Natural killer cell (primary cell): ENCODE measurements at places on chromosomes 4 and X. TPM values are rescaled to one million over a fixed set of nuclear protein-coding genes. Genes with fewer than 3 reads are reported as not detected.

DNA sequence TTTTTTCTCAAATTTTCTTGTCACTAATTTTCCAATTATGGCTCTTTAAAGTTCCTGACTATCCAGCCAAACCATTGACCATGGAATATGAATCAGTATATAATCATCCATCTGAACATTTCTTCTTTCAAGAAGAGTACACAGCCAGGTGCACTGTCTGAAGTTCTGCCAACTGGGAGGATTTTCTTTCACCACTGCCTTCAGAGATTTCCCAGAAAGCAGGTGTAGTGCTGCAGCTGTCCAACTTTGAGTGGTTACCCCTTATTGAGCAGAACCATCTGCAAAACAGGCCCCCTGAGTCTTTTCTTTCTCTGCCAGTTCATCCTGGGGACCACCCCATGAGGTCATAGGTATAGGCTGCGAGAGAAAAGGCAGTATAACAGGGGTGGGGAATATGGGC lies 1213.2 kb downstream of the RAPGEF2 start:
- no peak for DNase-seq

GRCh38 chr4:106773076-106773905 lies 262.8 kb downstream of the DKK2 start:
- no peak for DNase-seq

- DNase-seq, result no peak
These were observed 8.8 kb upstream of the GRPR start for GRCh38 chrX:16114611-16115010.

DNA sequence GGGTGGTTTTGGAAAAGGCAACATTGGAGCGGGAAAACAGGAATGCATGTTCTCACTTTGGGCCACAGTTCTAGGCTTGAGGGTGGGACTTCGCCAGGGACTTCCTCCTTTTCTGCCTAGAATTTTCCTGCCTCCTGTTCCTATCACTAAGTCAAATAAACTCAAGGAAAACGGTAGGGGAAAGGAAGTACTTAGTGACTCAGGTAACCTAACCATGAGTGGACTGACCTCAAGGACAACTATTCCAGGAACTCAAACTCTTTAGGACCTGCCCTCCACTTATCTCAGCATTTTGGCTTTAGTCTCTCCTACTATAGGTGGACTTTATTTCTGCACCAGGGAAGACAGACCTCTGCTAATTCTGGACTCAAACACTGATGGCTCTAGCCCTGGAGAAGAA lies 281.7 kb downstream of the ZNF674 start:
- no peak for DNase-seq

DNA sequence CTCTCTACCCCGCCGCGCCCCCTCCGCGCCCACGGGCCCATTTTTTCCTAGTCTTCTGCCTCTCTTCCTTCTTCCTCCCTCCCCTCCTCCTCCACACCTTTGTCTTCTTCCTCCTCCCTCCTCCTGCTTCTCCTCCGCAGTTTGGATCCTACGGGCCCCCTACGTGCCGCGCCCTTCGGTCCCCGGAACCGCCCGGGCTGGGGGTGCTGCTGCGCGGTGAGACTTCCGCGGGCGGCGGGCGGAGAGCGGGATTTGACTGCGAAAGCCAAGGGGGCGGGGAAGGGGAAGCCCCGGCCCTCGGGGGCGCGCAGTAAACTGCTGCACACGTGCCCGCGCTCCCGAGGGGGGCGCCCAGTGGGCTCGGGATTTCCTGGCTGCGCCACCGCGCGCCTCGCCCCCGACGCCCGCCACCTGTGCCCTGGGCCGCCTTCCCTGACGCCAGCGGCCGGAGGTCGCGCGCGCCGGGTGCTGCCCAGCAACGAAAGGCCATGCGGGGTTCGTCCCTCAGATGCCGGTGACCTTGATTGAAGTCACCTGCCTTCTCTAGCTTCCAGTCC lies 3.3 kb upstream of the NKX3-2 start:
- DNase-seq, result peak; percentile 60

DNA sequence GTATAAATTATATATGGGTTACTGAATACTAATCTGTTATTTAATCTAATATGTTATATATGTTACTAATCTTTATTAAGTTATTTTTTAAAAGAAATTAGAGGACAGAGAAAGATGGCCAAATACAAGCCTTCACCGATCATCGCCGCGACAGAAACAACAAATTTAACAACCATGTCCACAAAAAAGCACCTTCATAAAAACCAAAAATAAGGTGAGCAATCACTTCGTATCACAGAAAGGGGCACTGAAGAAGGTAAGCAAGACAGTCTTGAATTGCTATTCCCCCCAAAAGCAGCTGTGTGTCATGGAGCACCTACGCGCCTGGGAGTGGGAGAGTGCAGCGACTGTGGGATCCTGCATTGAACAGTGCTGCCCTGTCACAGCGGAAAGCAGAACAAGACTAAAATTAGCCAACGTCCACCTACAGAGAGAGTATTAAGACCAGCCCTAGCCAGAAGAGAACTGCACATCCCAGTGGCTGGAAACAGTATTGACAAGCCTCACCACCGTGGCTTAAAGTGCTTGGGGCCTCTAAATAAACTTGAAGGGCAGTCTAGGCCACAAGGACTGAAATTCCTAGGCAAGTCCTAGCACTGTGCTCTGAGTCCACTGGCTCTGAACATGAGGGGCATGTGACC lies 38.5 kb downstream of the LRBA start:
- DNase-seq, result no peak

DNA sequence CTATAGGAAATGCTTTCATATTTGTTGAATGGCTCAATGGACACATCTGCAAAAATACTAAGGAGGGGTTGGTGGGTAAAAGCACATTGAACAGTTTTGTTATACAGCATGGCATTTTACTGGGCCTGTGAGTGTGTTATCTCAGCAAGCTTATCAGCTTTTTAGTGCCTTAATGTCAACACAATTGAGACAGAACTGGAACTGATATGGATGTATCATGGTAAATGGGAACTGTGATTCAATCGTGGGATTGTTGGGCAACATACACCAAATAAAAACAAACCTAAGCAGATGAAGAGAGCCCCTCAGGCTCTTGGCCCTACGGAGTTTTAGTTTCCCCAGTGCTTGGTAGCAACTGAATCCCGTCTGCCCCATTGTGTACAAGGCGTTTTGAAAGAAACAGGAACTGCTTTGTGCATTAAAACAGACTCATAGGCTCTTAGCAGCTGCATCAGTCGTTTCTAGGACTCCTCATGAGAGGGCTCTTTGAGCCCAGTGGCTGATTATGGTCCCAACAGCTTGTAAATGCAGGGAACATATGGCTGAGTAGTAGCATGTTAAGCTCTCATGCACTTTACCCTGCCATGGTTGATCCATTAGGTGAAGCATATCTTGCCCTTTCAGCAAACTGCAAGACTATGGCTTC lies 7.3 kb downstream of the GPR119 start:
- no peak for DNase-seq

DNA sequence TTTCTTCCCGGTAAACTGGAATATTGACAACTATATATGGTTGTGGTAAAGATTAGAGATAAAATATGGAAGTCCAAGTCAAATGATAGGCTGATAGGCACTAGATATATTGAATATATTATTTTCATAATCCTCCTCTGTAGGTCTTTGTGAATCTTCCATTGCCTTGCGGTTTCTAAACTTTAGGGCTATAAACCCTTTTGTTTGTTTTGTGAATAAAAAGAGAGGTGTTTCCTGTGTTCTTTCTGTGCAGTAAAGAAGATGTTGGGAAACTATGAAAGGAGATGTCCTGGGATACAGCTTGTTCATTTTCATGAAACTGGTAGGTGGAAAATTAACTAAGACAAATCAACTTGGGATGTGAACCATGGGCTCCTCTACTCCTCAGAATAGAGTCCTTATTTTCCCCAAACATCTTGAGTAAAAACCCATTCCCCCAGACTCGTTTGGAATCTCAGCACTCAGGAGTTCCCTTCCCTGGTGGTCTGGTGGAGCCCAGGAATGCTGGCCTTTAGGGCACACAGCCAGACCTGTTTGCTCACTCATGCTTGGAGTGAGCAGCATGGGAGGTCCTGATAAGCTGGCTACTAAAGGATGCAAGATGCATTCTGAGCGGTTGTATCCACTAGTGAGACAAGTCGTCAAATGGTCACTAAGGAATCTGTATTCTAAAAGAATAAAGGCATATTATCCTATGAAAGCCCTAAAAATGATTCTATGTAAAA lies 22.2 kb downstream of the PRDM8 start:
- no peak for DNase-seq

DNA sequence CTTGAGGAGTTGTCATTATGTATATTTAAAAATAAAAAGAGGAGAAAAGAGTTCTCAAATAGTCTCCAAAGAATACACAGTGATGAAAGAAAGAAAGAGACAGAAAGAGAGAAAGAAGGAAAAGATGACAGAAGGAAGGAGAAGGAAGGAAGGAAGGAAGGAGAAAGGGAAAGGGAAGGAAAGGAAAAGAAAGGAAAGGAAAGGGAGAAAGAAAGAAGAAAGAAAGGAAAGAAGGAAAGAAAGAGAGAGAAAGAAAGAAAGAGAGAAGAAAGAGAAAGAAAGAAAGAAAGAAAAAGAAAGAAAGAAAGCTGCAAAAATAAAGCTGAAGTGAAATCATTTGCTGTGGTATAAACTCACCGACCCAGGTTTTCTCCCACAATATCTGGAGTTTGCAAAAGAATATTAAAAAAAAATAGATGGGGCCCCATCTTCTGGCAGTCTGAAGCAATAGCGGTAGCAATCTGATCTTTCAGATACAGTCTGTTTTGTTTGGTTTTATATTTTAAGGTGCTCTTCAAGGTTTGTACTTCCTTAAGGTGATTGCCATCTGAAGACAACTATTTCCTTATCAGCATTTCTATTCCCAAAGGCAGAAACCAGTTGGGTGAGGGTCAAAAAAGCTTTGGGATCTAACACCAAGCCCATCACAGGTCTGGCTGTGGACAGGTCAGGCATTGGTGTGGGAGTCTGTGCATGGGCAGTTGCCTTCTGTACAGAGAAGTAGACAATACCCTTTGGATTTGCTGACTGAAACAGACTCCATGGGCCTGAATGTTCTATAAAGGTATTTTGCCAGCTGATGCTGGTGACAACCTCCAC lies 160.4 kb downstream of the CPEB2 start:
- DNase-seq, result peak; percentile 4

GSX2 gene
- not detected for total RNA-seq

GRCh38 chr4:64001229-64001898 lies 407.9 kb downstream of the TECRL start:
- no peak for DNase-seq

DNA sequence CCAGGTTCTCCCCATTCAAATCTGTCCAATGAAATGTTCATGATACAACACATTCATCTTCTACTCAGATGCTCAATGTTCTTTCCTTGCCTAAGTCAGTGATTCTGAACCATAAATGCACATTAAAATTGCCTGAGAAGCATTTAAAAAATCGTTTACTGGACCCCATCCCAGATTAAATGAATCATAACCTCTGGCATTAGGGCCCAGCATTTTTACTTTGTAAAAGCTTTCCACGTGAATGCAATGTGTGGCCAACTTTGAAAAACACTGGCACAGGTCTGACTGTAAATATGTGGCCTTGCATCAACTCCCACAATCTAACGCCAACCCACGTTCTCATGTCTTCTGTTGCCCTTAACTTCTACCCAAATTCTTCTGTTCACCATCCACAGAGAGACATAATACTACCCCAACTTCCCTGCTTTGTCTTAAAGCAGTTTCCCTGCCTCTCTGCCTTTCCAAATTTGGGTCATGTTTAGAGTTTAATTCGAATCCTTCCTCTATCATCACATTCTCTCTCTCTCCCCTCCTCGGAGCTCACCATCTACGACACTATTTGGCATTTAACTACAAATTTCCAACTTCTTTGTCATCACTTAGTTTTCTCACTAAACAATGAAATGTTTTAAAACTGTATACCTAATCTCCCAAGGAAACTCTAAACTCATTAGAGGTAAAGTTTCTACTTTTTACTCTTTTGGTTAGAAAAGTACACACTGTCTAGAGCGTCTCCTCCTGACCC lies 78.7 kb downstream of the PRKG2 start:
- DNase-seq, result no peak

GRCh38 chrX:57227691-57228090 lies 58.8 kb upstream of the FAAH2 start:
- DNase-seq, result no peak

DNA sequence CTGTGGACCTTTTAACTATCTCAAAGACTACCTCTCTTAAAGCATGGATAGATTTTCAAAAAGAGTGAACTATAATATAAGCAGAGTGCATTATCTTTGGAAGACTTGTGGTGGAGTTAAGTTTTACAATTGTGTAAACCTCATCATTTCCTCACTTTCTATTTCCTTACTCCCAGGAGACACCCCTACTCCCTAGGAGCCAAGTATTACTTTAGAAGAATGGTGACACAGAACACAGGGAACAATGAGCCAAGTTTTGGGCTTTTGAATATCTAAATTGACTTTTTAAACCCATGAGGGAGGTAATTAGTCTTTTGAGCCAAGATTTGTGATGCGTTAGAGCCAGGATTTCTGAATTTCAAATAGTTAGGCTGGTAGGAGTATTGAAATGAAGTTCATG lies 78.9 kb upstream of the UNC5C start:
- DNase-seq, result no peak

DNA sequence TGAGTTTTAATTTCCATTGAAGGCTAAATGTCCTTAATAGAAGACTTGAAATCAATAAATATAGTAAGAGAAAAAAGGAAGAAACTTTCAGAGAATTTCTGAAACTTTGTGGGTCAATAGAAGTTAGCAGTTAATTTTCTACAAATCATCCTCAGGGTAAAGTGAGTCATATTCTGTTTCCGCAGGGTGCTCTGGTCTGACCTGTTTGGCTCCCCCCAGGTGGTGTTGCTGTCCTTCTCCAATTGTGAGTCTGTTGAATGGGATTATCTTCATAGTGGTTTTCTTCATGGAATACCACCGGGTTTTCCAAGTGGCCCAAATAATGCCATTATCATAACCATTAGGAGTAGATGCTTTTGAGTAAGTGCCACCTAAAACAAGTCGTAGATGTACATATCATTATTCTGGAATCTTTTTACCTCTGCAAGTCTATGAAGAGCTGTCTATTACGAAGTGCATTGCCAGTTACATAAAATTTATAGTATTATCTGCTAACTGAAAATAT lies 7.7 kb downstream of the FGG start:
- no peak for DNase-seq

SMR3B gene
- total RNA-seq, result not detected

GRCh38 chr4:88858752-88859151 lies 161.1 kb upstream of the NAP1L5 start:
- DNase-seq, result no peak

DNA sequence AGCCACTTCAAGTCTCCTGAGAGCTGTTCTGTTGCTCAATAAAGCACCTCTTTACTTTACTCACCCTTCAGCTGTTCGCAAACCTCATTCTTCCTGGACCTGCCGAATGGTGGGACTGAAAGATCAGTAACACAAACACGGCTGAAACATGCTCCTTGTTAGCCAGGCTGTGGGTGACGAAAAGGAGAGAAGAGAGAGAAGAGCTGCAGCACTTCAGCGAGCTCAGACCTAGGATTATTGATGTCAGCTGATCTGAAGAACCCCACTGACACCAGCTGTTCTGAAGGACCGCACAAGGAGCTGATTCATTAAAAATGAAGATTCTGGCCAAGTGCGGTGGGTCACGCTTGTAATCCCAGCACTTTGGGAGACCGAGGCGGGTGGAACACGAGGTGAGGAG lies 2020.0 kb upstream of the ADGRL3 start:
- no peak for DNase-seq

CSAG1 gene
- not detected for total RNA-seq

AMOT gene
- total RNA-seq, result 7.1 TPM

JAKMIP1 gene
- 8.8 TPM for total RNA-seq

FAM184B gene
- total RNA-seq, result not detected
